Stimulated activated CD4-positive, alpha-beta T cell treated with anti-CD3 and anti-CD28 coated beads, TNF-alpha, amount 100 ng/mL, for 1 hour (primary cell): ENCODE measurements at places on chromosomes 2 and 18.

DNA sequence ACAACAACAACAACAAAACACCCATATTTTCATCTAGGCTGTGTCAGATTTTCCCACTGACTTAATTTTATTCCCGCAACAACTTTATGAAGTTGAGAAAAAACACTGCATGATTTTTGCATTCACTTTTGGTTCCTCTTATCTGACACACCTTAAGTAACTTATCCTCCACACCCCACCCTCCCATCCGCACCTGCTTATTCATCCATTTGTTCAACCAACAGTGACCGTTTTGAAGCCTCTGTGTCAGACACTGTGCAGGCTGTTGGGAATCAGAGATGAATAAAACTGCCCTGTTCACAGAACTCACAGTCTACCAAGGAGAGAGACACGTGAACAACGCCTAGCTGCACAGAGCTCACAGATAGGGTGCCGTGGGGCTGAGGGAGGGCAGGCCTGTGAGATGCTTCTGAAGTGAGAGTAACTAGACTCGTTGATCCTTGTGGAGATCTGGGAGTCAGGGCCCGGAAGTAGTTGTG is 7.4 kb downstream of the CNNM4 start:
- no peak for DNase-seq

- no peak for DNase-seq
Measured at GRCh38 chr2:170202437-170202836, 24.5 kb downstream of the MYO3B start.

DNA sequence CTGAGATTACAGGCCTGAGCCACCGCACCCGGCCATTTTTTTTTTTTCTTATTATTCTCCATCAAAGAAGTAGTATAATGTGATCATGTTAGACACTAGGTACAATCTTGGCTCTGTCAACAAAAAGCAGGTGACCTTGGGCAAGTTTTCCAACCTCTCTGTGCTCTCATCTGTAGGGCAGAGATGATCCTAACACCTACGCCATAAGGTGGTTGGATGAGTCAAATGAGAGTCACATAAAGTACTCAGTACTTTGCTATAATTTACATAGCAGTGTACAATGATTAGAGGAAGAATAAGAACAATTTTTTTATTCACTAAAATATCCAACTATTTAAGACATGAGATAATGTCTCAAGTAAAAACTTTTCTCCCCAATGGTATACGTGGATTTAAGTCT is 128.6 kb downstream of the TGIF1 start:
- DNase-seq: no peak

DNA sequence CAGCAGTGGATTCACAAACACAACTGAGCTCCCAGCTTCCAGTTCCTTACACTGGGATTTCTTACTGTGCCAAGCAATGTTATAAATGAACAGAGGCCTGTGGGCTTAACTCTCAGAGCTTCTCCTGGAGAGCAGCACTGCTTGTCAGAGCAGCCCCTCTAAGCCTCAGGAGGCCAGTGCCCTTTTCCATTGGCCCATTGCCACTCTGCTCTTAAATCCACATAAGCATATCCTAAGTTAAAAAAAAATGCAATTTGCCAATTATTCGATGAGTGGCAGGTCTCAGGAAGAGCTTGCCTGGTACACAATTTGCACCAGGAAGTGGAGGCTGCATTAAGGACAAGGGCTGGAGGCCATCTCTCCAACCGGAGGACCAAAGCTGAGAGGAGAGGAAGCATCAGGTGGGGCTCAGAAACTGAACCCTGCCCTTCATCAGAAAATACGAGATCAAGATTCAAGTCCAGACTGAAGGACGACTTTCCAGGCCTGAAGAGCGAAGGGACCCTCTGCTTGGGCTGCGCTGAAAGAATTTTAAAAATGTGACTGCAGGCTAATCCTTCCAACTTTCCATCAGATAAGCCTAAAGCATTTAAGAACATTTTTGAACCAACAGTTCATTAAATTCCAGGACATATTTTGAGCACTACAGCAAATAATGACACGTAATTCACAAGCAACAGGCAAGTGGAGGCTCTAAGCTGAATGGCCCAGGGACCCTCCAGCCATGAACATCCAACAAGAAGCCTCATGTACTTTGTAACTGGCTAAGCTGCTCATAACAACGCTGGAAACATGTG is 28.4 kb upstream of the PXDN start:
- no peak for DNase-seq

- no peak for DNase-seq
Measured at GRCh38 chr2:103873716-103874351, 980.1 kb upstream of the POU3F3 start.

- no peak for DNase-seq
Measured at GRCh38 chr18:68817584-68817983, 19.7 kb downstream of the CCDC102B start.

DNA sequence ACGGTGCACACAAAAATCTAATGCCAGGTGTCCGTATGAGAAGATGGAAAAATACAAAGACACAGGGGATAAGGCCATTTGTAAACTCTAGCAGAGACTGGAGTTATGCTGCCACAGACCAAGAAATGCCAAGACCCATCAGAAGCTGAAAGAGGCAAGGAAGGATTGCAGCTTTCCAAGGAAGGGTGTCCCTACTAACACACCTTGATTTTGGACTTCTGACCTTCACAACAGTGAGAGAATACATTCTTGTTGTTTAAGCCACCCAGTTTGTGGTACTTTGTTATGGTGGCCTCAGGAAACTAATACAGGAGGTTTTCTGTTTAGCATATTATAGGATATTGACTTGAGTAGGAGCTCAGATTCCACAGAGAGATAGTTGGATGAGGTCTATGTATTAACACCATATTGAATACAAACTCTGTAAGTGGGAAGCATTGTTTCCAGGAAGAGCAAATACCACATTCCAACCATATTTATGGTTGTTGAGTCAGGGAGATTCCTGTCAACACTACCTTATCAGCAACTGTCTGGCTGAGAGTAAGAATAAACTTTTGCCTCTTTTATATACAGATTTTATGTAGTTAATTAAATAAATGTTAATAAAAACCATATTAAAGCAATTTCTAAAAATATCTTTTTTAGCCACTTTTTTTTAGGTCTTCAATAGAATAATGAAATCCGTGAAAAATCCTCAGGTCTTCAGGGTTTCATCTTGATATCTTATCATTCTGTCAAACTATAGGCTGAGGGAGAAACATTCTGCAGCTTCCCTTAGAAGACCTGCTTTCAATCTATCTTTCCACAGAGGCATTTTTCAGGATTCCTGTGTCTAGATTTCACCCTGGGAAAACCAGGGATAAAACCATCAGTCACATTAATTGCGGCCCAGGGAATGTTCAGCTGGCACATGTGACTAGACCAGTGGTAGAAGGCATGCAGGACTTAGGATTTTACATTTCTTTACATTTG is 35.4 kb upstream of the HNMT start:
- DNase-seq: no peak

DNA sequence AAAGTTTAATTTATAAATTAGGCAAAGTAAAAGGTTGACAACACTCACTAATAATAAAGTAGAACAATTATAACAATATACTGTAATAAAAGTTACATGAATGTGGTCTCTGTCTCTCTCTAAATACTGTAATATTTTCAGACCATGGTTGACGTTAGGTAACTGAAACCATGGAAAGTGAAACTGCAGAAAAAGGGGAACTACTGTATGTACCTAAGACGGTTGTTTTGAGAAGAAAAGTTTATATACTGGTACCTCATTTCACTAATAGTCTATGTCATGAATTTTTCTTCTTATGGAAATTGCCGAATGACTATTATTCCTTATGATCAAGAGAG is 166.7 kb upstream of the ZNF521 start:
- DNase-seq: no peak

DNA sequence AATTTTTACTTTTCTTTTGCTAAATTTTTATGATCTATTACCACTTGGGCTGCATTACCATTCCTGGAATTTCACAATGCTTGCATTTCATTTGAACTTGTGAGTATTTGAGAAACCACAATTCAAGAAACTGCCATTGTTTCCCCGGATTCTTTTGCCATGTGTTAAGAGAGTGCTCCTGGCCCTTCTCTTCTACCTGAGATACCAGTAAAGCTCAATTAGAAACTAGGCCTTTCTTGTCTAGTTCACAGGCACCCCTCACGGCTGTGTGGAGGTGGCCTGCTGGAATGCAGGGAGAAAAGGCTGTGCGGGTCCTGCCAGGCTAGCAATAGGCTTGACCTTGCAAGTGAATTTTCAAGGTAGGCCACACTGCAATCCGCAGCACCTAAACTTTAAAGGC is 40.8 kb downstream of the ZEB2 start:
- DNase-seq: no peak
